ENCODE measurements at places on chromosomes 7 and 10.

GRCh38 chr7:120185940-120186682, 86.9 kb upstream of the KCND2 start:
- no peak for DNase-seq

DNA sequence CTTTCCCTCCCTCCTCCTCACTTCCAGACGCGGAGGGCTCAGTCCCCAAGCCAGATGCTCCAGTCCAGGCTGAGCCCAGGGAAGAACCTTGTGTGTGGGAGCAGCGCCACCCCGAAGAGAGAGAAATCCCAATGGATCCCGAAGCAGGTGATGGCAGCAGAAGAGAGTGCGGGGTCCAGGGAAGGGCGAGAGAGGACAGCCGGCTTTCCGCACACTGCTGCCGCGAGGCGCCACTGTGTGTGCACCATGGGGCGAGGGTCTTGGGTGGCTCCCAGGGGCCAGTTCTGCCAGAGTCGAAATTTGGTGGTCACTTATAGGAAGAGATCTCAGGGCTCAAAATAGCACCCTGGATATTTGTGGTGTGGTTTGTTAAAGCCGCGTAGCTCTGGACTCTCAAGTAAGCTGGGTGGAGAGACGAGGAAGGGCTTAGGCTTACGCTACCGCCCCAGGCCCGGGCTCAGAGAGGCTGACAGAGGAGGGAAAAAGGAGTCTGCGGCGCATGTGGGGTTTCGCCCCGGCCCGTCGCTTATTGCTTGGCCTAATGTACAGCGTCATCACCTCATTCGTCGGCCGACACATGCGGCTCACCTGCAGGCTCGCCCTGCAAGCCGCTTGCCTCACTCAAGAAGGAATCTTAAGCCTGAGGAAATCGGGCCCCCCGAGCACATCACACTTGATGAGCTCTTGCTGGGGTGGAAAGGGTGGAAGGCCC, 12.1 kb downstream of the ZNF282 start:
- no peak for DNase-seq

DNA sequence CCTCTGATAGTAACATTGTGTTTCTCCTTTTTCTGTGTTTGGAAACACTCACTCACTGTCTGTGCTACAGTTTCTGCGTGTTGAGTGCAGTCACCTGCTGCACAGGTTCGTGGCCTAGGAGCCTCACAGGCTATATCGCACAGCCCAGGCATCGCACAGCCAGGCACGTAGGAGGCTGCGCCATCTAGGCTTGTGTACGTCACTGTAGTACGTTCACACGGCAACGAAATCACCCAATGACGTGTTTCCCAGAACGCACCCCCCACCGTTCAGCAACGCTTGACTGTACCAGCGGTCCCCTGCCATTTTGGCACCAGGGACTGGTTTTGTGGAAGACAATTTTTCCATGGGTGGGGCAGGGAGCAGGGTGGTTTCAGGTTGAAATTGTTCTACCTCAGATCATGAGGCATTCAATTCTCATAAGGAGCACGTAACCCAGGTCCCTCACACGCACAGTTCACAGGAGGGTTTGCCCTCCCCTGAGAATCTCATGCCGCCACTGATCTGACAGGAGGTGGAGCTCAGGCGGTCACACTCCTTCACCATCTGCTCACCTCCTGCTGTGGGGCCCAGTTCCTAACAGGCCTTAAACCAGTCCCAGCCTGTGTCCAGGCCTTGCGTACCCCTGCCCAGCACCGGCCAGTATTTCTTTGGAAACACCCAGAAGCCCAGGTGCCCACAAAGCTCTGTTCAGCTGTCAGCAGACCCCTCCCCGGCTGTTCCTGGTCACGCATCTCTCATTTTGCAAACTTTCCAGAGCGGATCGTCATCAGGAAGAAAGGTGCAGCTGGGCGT, 23.2 kb upstream of the PRKAR1B start:
- no peak for DNase-seq

DNA sequence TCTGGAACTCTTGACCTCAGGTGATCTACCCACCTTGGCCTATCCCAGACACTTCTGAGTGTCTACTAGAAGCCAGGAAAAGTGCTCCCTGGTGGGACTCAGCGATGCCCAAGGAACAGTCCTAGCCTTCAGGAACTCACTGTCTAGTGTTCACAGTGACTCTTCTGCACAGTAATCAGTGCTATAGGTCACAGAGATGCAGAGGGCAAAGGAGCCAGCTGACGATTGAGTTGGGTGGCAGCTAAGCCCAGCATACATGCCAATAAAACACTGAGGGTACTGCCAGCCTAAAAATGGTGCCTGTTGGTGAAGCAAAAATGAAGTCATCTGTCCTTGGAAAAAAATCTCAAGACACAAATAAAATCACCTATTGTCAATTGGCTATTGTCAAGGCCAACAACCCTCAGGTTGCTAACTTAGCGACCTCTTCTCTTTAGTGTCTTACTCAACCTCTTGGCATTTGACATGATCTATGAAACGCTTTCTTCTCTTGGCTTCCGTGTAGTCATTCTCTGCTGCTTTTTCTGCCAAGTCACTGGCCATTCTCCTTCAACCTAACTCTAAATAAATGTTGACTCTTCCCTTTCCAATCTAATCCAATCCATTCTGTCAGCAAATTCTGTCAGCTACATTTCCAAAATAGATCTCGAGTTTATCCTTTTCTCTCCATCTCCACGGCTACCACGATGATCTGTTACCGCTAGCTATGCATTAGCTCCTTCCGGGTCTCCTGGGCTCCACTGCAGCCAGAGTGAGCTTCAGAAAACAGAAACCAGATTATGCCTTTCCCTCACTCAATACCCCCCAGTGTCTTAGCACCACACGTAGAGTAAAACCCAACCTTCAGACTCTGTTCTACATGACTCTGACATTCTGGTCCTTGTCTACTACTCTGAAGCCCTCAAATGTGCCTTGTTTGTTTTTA, 99.2 kb downstream of the ATXN7L1 start:
- DNase-seq: no peak

DNA sequence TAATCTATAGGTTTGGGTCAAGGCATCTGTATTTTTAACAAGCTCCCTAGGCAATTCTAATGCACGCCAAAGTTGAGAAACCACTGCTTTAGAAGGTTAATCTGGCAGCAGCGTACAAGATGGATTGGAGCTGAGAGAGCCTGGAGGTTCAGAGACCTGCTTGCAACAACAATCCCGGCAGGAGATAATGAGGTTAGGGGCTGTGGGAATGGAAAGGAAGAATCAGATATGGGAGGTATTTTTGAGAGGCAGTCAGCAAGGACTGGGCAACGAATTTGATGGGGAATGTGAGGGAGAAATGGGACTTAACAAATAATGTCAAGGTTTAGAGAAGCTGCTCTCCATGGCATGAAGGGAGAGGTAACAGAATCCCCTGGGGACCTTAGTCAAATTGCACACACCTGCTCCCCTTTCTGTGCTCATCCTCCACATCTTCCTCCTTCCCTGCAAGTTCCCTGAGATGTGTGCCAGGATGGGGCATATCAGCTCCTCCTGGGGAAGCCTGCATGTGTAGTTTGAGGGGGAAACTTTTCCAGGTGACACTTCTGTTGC, 731.0 kb upstream of the GALNT17 start:
- no peak for DNase-seq

GRCh38 chr7:3937605-3938004, 636.6 kb downstream of the SDK1 start:
- no peak for DNase-seq

DNA sequence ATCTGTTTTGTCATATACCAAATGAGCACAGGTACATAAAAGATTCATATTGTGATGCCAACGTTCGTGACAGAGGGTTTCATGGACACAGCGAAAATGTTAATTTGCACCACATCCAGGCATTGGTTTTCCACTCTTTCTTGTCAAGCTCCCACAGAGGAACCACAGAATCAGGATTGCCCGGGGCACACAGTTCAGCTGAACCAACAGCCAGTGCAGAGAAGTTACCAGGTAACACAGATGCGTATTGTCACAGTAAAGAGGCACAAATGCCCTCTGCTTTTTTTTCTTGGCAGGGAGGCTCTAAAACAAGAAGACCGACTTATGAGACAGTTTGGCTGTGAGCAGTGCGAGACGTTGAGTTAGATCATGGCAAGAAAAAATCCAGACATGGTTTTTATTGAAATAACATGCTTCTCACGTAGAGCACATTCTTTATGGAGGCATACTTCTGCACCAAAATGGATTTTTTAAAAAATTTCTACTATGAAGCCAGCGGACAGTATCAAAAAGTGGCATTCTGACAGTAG, 331.1 kb upstream of the KIAA1217 start:
- no peak for DNase-seq

- DNase-seq: no peak
Measured at GRCh38 chr7:108486291-108486966, 30.2 kb upstream of the NRCAM start.

- DNase-seq: no peak
Measured at GRCh38 chr7:102106625-102107024, 180.0 kb upstream of the SH2B2 start.

DNA sequence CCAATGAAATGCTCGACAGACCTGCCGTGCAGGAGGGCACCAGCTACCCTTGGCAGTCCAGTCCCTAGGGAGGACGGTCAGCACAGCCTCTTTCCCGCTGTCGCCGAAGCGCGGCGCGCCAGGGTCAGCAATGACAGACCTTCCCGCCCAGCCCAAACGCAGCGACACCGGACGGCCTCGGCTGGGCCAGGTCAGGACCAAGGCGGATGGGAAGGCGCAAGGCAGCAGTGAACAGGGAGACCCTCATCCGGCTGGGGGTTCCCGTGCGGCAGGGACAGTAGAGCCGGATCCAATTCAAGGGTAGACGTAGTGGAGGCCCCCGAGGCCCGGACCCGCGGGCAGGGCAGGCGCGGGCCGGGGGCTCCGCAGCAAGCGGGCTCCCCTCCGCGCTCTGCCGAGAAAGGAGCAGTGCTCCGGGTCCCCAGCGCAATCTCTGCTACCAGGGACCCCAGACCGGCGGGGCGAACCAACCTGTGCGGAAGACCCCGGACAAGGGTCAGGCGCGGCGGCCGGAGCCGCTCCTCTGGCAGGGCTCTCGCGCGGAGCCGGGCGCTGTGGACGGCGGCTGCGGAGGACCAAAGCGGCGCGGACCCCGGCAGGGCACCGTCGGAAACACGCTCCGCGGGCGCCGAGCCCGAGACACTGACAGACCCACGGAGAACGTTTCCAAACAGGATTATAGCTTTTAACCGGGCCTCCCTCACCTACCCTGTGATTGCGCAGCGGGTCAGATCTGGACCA, at the start of gene SEC31B:
Gene SEC31B (minus strand): TSS at position 551 of the 741 bp plus-strand sequence. CDS start 2,909 bp downstream, outside the sequence.
- DNase-seq: no peak

GRCh38 chr10:123250640-123251039, 96.4 kb downstream of the BUB3 start:
- DNase-seq: no peak

- DNase-seq: no peak
Measured at GRCh38 chr10:20443094-20443493, 454.0 kb downstream of the NEBL start.

DNA sequence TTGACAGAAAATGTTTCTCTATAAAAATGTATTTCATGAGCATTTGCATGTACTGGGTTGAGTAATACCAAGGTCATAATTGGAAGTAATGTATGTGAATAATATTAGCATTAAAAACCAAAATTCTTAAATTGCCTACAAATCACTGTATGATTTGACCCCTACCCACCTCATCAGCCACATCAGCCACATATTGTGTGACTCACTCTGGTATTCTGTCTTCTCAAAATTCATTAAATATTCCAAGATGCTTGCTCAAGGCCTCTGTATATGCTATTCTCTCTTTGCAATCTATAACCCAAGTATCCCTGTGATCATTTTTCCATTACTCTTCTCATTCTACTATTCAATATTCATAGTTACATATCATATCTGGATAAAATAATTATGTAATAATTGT, 21.4 kb downstream of the POT1 start:
- no peak for DNase-seq

DNA sequence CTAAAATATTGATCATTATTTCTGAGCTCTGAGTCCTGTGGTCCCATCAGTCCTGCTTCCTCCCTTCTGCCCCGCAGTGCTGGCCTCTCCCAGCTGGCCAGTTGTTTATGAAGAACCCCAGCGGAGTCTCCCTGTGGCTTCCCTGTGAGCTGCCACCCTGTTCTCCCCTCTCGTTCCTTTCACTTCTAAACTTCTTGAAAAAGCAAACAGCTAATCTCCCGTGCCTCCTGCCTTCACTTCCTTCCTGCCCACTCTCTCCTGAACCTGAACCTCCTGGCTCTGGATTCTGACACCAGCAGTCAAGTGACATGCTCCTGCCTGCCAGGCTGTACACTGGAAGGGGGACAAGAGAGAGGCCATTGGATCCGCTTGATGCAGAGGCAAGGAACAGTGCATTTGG, 63.7 kb upstream of the ZPBP start:
- no peak for DNase-seq

DNA sequence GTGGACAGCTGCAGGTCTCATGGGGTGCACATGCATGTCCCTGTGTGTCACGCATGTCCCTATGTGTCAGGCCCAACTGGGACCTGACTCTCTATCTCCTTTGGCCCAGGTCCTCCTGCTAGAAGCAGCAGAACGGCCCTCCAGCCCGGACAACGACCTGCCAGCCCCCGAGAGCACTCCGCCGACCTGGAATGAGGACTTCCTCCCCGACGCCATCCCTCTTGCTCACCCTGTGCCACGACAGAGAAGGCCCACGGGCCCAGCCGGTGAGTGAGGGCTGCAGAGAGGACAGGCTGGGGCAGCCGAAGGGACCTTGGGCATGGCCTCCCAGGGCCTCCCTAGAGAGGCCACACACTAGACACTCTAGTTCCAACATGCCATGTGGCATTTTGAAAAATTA, 89.3 kb downstream of the MYL10 start:
- no peak for DNase-seq

- no peak for DNase-seq
Measured at GRCh38 chr7:117669818-117670217, 190.0 kb downstream of the CFTR start.

DNA sequence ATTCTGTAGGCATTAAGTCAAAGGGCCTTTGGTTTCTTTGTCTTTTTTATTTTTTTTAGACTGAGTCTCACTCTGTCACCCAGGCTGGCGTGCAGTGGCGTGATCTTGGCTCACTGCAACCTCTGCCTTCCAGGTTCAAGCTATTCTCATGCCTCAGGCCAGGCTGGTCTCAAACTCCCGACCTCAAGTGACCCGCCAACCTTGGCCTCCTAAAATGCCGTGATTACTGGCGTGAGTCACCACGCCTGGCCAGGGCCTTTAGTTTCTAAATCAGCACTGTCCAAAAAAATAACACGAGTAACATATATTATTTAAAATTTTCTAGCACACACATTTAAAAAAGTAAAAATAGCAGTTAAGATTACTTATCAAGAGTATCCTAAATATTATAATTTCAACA, 11.1 kb upstream of the ACSL5 start:
- DNase-seq: no peak

- DNase-seq: no peak
Measured at GRCh38 chr7:149733131-149733923, 40.1 kb downstream of the ZNF467 start.

Data from smooth muscle cell of the brain vasculature (primary cell).